ENCODE measurements at places on chromosomes 16 and 17.

- DNase-seq, result no peak
These were observed 17.3 kb downstream of the MRPS23 start for GRCh38 chr17:57832314-57833178.

DNA sequence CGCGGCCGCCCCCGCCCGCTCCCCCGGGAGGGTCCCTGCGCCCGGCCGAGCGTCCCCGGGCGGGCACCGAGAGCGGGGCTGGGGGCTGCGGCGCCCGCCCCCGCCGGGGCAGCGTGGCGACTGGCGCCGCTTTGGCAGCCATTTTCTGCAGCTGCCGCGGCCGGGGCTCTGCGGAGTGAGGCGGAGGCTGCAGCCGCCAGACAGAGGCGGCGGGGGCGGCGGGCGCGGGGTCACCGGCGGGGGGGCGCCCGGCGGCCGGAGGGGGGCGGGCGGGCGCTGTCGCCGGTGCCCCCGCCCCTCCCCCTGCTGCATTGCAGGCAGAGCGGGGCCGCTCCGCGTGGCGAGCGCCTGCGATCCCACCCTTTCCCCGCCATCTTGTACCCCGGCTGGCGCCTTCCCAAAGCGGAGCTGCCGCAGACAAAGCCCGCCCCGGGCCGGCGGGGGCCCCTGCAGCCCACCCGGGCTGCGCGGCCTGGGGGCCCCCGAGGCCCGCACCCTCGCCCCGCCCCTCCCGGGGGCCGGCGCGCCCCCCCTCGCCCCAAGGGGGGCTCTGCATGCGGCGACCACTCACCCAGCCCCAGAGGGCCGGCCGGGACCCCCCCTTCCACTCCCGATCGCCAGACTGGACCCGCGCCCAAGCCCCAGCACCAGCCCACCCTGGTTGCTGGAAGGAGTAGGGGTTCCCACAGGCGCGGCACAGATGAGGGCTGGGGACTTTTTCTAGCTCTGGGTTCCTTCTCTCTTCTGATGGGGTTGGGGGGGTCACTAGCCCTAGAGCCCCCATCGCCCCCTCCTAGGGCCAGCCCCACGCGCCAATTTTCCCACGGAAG, 16.6 kb upstream of the CBX8 start:
- no peak for DNase-seq

DNA sequence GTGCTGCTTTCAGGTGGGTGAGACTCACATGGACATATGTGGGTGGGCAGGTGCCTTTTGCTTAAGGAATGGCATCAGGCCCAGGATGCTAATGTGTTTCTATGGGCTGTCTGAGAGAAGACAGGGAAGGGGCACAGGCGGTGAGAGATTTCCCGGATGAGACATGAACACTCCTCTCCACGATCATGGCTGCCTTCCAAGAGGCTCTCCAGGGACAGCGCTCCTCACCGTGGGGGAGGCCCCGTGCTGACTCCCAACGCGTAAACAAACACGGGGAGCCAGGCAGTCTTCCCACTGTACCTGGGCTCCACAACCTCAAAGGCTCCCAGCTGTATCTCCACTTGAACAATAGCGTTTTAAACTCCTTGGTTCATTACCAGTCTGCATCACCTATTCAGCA, 42.8 kb downstream of the CDK5R1 start:
- no peak for DNase-seq

GRCh38 chr17:59652119-59652518, 32.4 kb downstream of the CLTC start:
- DNase-seq, result no peak

GRCh38 chr17:13306310-13306962, 288.6 kb upstream of the ELAC2 start:
- no peak for DNase-seq

GRCh38 chr17:68693896-68694295, 92.7 kb upstream of the FAM20A start:
- DNase-seq, result no peak

GRCh38 chr17:50468304-50469207, at the start of gene CHAD:
Gene CHAD (minus strand): TSS chr17:50468880. CDS start chr17:50468813, 67 bp downstream.
- no peak for DNase-seq

DNA sequence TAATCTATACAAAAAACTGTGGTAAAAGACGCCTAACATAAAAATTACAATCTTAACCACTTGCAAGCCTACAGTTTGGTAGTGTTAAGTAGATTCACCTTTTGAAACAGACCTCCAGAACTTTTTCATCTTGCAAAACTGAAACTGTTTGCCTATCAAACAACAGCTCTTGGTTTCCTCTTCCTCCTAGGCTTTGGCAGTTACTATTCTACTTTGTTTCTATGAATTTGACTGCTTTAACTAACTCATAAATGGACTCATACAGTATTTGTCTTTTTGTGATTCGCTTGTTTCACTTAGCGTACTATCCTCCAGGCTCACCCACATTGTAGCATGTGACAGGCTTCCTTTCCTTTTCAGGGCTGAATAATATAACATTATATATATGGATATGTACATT, 97.0 kb downstream of the PRKCA start:
- DNase-seq, result no peak

- no peak for DNase-seq
These were observed 320 bp upstream of the KRTAP4-2 start for GRCh38 chr17:41178341-41178740.

GRCh38 chr16:61128545-61129323, 907.5 kb downstream of the CDH8 start:
- DNase-seq, result no peak
